ENCODE measurements at places on chromosomes 4 and X. TPM values are rescaled to one million over a fixed set of nuclear protein-coding genes. Genes with fewer than 3 reads are reported as not detected.
A peak's percentile ranks its signal among the peaks of the same experiment; 100 is the strongest.

DNA sequence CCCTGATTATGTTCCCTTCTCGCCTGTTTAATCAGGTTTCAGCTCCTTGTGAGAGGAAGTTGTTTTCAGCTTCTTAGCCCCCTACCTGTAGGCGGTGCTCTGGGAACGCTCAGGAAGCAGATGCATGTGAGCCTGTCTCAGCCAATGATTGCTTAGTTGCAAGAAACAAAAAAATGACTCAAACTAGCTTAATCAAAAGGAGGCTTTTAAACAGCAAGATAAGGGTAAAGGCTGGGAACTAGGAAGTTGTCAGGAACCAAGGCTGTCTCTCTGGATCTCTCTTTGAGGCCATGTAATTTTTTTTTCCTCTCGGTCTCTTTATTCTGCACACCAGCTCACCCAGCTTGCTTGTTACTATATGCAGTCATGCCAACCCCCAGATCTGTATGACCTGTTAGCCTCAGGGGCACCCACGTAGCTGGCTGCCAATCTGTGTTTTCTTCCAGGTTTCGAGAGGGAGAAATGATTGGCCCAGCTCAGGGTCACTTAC is 109.1 kb downstream of the PTTG2 start:
- no peak for DNase-seq

GRCh38 chr4:78560296-78560963 is 8.9 kb downstream of the ANXA3 start:
- DNase-seq = no peak

MAGEA12 gene
- total RNA-seq = not detected

- no peak for DNase-seq
Measured at GRCh38 chr4:25638806-25639205, 16.8 kb upstream of the SLC34A2 start.

PFKFB1 gene
- 0.16 TPM for total RNA-seq

LDOC1 gene
- total RNA-seq = 3.4 TPM

DNA sequence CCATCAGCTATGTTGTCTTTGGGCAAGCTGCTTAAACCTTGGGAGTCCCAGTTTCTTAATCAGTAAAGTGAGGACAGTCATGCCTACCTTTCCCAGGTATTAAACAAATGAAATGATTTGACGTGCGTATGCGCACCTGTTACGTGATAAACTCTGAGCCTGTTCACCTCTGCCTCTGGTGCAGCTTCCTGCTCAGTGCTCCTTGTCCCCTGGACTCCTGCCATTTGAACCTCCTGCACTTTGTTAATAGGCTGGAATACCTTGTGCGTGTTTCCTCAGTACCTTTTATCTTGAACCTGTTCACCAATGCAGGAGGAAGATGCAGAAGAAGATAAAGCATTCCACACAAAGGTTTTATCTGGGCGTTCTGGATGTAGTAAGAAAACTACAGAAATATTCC is 211.9 kb downstream of the CEP135 start:
- no peak for DNase-seq

F11 gene
- total RNA-seq = 0.40 TPM

DNA sequence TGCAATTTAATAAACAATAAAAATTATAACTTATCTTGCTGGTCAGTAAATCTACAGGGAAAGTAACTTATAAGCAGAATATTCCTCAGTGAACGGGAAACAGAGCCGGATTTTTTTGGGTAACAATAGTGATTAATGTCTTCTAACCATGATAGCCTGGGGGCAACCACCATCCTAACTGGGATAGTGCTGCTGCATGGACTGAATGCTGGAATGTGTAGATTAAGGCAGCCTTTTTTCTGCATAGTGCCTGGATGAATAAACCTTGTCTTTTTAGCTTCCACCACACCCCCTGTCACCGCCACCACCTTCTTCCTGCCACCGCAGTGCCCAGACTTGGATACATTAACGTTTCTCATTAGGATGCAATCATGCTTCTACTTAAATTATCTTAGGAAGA is 83.6 kb upstream of the LNX1 start:
- no peak for DNase-seq

DNA sequence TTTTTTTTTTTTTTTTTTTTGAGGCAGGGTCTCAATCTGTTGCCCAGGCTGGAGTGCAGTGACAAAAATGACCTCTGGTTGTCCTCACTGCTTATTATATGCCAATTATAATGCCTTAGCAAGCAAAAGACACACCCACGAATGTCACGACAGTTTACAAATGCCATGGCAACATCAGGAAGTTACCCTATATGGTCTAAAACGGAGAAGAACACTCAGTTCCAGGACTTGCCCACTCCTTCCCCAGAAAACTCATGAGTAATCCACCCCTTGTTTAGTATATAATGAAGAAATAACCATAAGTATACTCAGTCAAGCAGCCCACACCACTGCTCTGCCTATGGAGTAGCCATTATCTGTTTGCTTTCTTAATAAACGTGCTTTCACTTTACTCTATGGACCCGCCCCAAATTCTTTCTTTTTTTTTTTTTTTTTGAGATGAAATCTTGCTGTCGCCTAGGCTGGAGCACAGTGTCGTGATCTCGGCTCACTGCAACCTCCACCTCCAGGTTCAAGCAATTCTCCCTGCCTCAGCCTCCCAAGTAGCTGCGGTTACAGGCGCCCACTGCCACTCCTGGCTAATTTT is 106.2 kb downstream of the SMIM20 start:
- DNase-seq = no peak

DNA sequence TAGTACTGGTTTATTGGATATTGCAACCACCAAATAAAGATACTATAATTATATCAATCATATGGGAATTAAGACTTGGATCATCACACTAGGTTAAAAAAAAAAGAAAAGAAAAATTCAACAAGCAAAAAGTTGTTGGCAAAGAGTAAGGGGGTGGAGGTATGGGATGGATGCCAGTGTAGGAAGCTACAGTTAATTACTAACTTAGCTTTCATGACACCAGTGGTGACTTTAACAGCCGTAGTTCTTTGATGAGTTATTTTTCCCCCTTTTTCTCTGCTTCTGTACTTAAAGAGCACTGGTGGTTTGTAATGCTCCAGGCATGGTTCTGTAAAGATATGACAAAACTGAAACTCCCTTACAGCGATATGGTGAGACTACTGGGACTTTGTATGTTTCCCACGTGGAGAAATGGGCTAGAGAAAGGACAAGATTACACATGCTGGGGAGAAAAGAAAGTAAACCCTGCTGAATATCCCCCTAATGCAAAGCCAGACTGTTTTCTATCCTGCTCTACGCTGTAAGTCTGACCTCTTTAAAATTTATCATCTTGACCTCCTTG is 210.8 kb downstream of the SPOCK3 start:
- no peak for DNase-seq

DNA sequence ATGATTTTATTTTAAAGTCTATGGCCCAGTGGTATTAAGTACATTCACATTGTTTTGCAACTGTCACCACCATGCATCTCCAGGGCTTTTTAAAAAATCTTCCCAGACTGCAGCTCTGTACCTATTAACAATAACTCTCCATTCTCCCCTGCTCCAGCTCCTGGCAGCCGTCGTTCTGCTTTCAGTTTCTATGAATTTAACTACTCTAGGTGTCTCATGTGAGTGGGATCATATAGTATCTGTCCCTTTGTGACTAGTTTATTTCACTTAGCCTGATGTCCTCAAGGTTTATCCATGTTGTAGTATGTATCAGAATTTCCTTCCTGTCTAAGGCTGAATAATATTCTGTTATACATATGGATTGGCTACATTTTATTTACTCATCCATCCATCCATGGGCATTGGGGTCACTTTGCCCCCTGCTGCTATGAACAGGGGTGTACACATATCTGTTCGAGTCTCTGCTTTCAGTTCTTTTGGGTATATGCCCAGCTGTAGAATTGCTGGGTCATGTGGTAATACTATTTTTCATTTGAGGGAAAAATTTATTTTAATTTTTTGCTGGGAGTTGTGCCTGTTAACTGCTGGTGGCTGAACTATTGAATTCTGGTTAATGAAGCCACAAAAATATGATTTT is 131.3 kb downstream of the ARHGAP10 start:
- DNase-seq = no peak

GRCh38 chr4:173254646-173255045 is 79.5 kb downstream of the HMGB2 start:
- DNase-seq = no peak

GRCh38 chr4:54101190-54102041 is 1.5 kb downstream of the GSX2 start:
- DNase-seq = no peak

NSG1 gene
- 6.8 TPM for total RNA-seq

- no peak for DNase-seq
Measured at GRCh38 chrX:132900633-132901293, 57.7 kb downstream of the HS6ST2 start.

GRCh38 chr4:82667761-82668480 is 106.1 kb upstream of the TMEM150C start:
- DNase-seq = no peak

PNMA6A gene
- 3.0 TPM for total RNA-seq

TEX13B gene
- total RNA-seq = not detected

DNA sequence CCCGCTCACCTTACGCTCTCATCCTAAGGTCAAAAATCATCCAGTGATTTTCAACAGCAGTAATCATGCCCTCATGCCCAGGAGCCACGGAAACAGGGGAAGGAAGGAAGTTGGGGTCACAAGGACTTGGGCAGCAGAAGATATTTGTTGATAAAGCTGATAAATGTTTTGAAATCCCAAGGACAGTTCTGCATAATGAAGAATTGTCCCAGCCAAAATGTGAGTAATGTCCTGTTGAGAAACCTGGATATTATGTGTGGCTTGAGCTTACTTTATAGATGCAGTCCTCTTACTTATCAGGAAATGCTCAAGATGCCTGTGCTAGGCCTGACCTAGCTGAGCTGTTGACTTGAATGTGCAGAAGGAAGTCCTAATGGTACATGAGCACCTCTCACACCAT is 263.0 kb upstream of the ZFP42 start:
- DNase-seq = no peak

- no peak for DNase-seq
Measured at GRCh38 chr4:140330311-140330900, 43.0 kb upstream of the SCOC start.

DNA sequence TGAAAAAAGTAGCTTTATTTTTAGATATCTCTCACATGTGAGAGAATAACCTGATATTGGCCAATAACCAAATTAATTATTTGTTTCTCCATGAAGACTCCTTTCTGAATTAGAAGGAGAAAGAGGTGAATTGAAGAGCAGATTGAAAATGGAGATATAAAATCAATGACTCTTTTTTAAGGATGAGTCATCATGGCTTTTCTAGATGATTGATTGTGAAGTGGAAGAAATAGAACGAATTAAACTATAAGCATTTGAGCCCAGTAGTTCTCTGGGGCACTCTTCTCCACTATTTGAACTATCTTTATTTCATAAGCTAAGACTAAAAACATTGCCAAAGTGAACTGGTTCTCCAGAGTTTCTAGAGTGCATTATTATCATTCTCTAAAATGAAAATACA is 137.2 kb upstream of the EDNRA start:
- no peak for DNase-seq

GRCh38 chr4:37935026-37935425 is 25.2 kb upstream of the PTTG2 start:
- no peak for DNase-seq

- DNase-seq = no peak
Measured at GRCh38 chr4:54575919-54576318, 81.8 kb upstream of the KIT start.

DNA sequence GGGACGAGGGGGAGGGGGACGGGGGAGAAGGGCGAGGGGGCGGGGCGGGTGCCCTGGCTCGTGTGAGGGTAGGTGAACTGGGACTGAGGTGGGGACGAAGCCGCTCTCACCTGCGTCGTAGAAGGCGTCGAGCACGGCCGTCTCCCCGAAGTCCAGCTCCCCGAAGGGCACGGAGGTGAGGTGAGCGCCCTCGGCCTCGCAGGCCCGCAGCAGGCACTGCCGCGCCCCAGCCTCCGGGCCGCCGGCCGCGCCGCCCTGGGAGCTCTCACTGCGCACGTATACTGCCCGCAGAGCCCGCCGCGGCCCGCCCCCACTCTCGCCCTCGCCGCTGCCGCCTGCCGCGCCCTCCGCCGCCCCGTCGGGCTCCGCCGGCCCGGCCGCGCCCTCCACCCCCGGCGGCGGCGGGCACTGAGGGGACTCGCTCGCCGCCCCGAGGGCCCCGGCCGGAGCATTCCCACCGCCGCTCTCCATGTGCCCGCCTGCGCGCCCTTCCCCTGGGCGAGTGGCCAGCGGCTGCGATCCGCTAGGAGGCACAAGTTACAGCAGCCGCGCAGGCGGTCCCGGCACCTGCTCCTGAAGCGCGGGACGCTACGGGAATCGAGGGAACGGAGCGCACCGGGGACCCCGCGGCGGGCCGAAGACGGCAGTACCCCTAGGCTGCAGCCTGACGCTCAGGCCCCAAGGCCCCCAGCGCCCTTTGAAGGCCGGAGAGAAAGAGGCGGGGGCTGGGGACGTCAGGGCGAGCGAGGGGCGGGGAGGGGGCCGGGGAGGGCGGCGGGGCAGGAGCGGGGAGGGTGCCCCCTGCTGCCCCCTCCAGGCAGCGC is at the start of gene MAP3K15:
TSS of gene MAP3K15 (minus strand) at position 718 of the 824 bp plus-strand sequence. CDS start at position 471, 247 bp downstream.
- peak; percentile 38 for DNase-seq

SMIM31 gene
- total RNA-seq = not detected

- peak; percentile 32 for DNase-seq
Measured at GRCh38 chrX:97039363-97040029, 155.8 kb downstream of the RPA4 start.

NUP62CL gene
- total RNA-seq = 0.46 TPM

DNA sequence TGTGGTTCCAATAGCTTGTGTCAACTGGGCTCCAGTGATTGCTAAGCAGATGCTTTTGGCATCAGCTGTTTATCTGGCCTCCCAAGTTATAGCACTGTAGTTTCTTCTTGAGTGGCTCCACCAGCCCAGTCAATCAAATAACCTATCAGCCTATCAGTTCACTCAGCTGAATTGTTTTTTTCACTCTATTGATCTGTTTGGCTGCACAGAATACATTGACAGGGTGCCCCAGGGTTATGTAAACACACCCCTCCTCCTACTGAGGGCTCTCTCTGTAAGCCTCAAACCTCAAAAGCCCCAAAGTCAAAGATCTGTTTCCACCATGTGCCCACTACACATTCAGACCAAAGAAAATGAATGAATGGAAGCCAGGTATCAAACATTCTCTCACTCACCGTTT is 214.0 kb downstream of the HS6ST2 start:
- no peak for DNase-seq

GRCh38 chr4:11675051-11675800 is 246.5 kb upstream of the HS3ST1 start:
- DNase-seq = no peak

DNA sequence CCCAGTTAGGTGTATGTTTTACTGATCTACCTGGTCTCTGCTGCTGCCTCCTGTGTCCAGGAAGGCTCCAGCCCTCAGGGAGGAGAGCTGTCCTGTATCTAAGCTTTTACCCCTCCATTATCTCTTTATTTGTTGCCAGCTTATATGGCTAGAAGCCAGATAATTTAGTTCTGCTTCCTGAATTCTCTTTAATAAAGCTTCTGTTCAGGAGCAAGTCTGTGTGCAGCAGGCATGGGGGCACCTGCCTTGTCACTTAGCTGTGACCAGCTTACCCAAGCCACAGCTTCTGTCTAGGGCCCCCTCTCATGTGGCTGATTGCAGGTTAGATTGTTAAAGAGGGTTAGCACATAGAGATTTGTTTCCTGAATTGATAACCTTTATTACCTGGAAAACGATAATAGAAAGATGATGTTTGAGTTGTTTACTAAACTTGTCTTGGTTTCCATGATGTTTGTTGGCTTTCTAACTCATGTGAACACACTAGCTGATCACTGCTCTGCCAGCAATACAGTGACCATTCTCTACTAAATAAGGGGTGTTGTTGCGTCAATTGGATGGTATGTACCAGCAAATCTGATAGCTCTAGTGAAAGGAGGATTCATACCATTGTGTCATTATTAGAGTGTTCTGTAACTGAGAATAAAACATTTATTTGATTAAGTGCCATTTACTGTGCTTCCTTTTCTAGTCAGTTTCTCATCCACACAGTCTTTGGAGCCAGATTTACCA is 189.8 kb upstream of the ANK2 start:
- DNase-seq = no peak

ADH1C gene
- 6.9 TPM for total RNA-seq

All from Right ventricle myocardium superior (tissue), 1 donor.